ENCODE measurements at places on chromosomes 12 and 14. TPM values are rescaled to one million over a fixed set of nuclear protein-coding genes. Genes with fewer than 3 reads are reported as not detected.

Gene INHBC
- total RNA-seq, result not detected

Gene CLEC6A
- not detected for total RNA-seq

Gene FGD4
- total RNA-seq, result 10.1 TPM

Gene ANKS1B
- total RNA-seq, result 3.5 TPM

Data from hair follicle dermal papilla cell (primary cell).